ENCODE measurements at places on chromosomes 1 and 21.

- DNase-seq = no peak
These were observed 24.5 kb upstream of the TSPAN2 start for GRCh38 chr1:115113766-115114165.

GRCh38 chr1:209766051-209766450, 10.2 kb downstream of the TRAF3IP3 start:
- DNase-seq = no peak

GRCh38 chr1:56985857-56986256, 20.0 kb upstream of the C8B start:
- DNase-seq = no peak

- DNase-seq = no peak
These were observed 658.6 kb upstream of the CAMK1G start for GRCh38 chr1:208924928-208925327.

GRCh38 chr1:71372496-71372895, 291.7 kb upstream of the ZRANB2 start:
- DNase-seq = no peak

DNA sequence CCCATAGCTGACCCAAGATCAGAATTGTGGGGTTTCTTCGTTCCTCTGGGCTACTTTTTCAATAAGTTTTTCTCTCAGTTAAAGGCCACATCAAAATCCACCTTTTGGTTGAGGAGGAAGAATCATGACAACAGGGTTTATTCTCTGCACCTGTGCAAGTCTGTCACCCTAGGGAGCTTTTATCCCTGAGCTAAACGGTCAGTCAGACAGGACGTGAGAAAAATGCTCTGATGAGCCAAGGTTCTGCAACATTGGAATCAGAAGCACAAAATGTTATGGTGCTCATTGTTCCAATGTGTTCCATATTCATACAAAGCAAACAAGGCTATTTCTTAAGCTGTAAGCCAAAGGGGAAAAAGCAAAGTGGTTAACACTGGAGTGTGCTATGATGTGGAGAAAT, 7.4 kb upstream of the ERICH3 start:
- no peak for DNase-seq

GRCh38 chr1:21344750-21345443, 54.6 kb upstream of the ECE1 start:
- no peak for DNase-seq

- no peak for DNase-seq
These were observed 97.2 kb downstream of the WDR4 start for GRCh38 chr21:42781971-42782722.

- no peak for DNase-seq
These were observed 119.6 kb downstream of the UBE2U start for GRCh38 chr1:64323054-64323453.

- no peak for DNase-seq
These were observed 738 bp downstream of the GNPAT start for GRCh38 chr1:231241750-231242149.

DNA sequence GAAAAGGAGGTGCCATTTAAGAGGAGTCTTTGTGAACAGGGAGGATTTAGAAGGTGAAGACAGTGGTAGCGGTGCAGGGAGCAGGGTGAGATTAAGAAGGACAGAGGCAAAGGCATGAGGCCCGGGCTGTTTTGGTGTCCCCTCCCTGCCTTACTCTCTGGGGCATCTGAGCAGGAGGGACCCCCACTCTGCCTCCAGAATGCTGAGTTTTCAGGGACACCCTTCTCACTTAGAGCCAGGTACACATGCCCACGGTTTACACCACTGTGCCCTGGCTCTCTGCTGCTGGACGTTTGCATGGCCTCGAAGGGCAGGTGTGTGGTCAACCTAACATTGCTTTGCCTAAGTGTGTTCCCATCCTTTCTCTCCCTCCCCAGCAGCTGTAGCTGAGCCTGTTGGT, 20.5 kb upstream of the PARP1 start:
- no peak for DNase-seq

DNA sequence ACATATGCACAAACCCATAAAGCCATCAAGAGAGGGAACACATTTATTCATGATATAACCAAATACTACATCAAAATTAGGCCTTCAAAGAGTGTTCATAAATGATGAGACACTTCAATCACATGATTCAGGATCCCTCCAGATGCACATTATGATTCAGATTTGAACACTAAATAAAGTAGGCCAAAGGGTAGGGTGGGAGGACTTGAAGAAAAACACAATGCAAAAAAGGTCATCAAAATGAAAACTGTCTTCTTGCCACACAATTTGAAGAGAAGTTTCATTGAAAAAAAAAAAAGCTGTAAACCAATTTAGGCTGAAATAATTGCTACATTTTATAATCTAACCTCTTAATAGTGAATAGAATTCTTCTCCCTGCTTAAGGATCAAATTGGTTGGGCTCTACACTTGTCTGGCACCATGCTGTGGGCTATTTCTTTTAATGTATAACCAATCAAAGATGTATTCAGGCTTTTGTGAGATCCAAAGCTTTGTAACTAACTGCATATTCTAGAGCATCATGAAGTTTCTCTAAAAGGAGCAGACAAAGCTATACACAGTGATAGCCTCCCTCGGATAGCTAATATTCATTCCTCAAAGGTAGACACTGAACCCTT, 58.1 kb downstream of the ZSWIM5 start:
- no peak for DNase-seq

DNA sequence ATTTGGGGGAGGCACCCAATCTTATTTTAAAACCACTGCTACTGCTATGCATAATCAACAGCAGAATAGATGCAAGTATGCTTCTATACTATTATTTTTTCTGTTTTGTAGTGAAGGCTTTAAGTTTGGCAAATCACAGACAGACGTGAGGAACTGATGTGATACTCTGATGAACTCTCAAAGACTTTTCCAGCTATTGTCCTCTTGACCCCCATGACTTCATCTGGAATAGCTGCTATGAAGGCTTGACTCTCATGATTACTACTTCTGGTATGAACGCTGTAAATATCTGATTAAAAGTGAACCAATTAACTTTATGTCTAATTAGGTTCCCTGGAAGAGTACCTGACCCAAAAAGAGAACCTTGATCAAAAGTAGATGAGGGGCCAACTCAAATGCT, 49.1 kb downstream of the EYA3 start:
- no peak for DNase-seq

DNA sequence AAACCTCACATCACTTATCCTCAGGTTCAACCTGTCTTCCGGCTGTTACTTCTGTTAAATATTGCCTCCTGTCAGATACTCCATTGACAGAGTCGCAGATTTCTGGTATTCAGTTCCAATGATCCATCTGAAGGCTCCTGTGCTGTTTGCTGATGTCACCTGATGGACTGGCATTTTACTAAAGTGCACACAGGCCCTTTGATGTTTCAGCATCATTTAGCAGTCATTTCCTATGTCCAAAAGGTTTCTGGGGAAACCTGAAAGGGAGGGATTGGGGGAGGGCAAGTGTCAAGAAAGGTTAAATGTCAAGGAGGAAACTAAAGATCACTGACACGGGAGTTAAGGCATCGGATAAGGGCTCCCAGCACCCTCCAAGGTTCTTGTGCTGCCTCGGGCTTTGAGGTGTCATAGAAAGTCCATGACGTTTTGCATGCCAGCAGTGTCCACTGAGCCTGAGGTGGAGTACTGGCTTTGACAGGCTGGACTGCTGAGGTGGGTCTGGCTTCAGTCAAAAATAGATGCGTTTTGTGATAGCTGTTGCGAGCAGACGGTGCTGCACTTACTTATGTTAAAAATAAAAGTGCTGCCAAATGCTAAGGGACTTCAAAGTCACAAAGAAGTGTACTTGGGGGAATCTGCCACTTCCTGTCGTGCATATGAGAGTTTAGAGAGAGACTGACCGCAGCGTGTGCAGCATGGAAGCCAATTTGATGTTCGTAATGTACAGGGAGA, 30.8 kb downstream of the XCL2 start:
- DNase-seq = no peak

GRCh38 chr1:44594871-44595735, 79.2 kb downstream of the TMEM53 start:
- no peak for DNase-seq

GRCh38 chr21:40173816-40174215, 306.6 kb downstream of the PCP4 start:
- no peak for DNase-seq

DNA sequence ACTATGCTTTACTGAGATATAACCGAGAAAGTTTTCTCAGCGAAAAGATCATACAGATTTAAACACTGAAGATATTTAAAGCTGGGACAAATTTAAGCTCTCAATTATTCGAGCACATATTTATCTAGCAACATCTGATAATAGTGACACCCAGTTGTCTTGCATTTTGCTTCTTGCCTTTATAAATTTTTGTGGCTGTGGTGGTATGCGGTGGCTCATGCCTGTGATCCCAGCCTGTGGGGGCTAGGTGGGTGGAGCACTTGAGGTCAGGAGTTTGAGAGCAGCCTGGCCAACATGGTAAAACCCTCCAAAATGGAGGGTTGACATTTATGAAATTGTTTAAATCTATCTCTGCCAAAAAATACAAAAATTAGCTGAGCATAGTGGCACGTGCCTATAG, 312.2 kb downstream of the SPATA17 start:
- DNase-seq = no peak

DNA sequence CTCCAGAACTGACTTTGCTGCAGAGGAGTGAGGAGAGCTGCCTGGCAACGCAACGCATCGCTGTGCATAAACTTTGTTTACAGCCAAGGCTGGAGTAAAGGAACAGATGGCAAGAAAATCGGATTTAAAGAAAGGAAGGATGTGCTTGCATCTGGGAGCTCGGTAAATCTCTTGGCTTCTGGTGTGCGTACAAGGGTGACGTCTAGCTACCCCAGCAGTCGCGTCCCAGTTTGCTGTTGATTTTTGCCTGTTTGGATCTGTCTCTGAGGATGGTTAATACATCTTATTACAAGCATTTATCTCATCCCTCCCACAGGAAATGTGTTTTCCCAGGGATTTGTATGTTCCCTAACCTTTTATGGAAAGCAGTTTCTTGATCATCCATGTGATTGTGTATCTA, 73.3 kb upstream of the RALGPS2 start:
- no peak for DNase-seq

Data from brain pericyte (primary cell).